ENCODE measurements at places on chromosomes 5 and 9. TPM values are rescaled to one million over a fixed set of nuclear protein-coding genes. Genes with fewer than 3 reads are reported as not detected.

GRCh38 chr9:107630156-107630555, 140.6 kb upstream of the KLF4 start:
- H3K4me3 ChIP-seq = no peak overlapping the region
- H3K36me3 ChIP-seq = no peaks in the 10 kb centered on the region
- no peak overlapping the region for H3K27ac ChIP-seq
- H3K4me1 ChIP-seq = no peaks in the 10 kb centered on the region

- no peaks in the 10 kb centered on the region for H3K4me1 ChIP-seq
- H3K4me3 ChIP-seq = no peak overlapping the region
- no peak for DNase-seq
- H3K36me3 ChIP-seq = no peaks in the 10 kb centered on the region
- H3K27me3 ChIP-seq = no peaks in the 10 kb centered on the region
Measured at GRCh38 chr9:22718653-22719052, 272.0 kb downstream of the DMRTA1 start.

Gene BTNL8
- not detected for total RNA-seq

GRCh38 chr5:163190283-163190682, 247.1 kb upstream of the CCNG1 start:
- no peak overlapping the region for H3K27ac ChIP-seq
- H3K4me1 ChIP-seq = no peaks in the 10 kb centered on the region
- no peaks in the 10 kb centered on the region for H3K36me3 ChIP-seq
- no peaks in the 10 kb centered on the region for H3K27me3 ChIP-seq
- no peak for DNase-seq

- peak overlapping the region; percentile 98 for H3K27ac ChIP-seq
- no peak overlapping the region for H3K4me3 ChIP-seq
- DNase-seq = no peak
- no peaks in the 10 kb centered on the region for H3K27me3 ChIP-seq
Measured at GRCh38 chr9:91176426-91176825, 185.3 kb downstream of the AUH start.

Gene SET
- total RNA-seq = 831 TPM

DNA sequence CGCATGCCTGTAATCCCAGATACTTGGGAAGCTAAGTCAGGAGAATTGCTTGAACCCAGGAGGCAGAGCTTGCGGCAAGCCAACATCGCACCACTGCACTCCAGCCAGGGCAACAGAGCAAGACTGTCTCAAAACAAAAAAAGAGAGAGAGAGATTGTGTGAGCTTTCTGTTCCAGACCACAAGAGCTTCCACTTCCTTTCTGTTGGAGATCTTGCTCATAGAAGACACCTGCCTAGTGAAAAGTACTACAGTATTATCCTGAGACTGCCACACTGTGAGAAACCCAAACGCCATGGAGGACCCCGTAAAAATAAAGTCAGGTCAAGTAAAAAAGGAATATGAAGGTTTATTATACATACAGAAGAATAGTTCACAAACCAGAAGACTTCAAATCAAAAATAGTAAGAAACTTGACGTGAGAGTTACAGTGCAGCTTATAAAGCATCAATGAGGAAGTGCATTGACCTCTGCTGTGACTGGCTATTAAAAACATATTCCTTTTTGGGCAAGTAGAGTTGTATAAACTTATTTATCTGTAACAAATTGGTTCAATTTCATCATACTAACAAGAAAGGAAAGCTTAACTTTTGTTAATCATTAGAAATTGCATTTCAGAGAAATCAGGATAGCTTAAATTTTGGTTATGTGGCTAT, 4.3 kb upstream of the EMB start:
- H3K4me1 ChIP-seq = peaks cover 50% of the 10 kb centered on the region
- H3K27ac ChIP-seq = peak overlapping the region; percentile 84
- no peaks in the 10 kb centered on the region for H3K27me3 ChIP-seq
- peak; percentile 83 for DNase-seq

Gene SLC45A2
- not detected for total RNA-seq

Gene NIM1K
- 0.97 TPM for total RNA-seq

GRCh38 chr5:135375040-135375793, 23.8 kb downstream of the MACROH2A1 start:
- peaks cover 74% of the 10 kb centered on the region for H3K36me3 ChIP-seq
- peaks cover 87% of the 10 kb centered on the region for H3K4me1 ChIP-seq
- peak overlapping the region; percentile 32 for H3K27ac ChIP-seq
- no peak overlapping the region for H3K4me3 ChIP-seq
- DNase-seq = no peak
- no peaks in the 10 kb centered on the region for H3K27me3 ChIP-seq

DNA sequence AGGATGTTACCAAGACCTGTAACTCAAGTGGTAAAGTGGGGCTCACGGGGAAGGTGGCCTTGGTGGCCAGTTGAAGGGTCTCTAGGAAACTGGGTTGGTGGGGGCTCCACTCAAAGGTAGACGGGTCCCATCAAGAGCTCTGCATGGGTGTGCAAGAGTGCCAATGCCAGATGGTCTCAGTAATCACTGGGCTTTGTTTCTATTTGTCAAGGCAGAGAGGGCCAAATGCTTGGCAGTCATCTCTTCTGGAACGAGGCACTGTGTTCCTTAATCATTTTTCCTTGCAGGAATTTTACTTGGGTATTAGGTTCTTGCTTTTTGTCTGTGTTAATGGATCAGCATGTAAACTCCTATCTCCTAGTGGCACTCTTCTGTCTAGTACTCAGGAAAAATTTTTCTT, 220.8 kb downstream of the DIRAS2 start:
- H3K27me3 ChIP-seq = peaks cover 5% of the 10 kb centered on the region
- H3K27ac ChIP-seq = no peak overlapping the region
- no peak overlapping the region for H3K4me3 ChIP-seq
- no peaks in the 10 kb centered on the region for H3K4me1 ChIP-seq
- no peaks in the 10 kb centered on the region for H3K36me3 ChIP-seq

DNA sequence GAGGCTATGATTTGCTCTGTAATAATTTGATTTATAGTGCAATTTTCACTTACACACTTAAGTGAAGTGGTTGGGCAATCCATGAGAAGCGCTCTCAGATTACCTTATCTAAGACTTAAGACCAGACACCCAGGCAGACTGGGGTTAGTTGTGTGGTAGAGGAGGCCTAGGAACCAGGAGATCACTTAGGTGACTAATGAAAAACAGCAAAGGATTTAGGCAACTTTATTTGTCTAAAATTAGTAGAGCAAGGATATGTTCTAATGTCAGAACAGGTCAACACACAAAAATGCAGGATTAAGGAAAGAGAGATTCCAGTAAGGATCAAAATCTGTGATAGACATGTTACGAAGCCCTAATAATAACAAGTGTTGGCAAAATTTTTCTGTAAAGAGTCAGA, 913.8 kb downstream of the TLE1 start:
- H3K4me1 ChIP-seq = no peaks in the 10 kb centered on the region
- H3K36me3 ChIP-seq = no peaks in the 10 kb centered on the region
- no peak overlapping the region for H3K4me3 ChIP-seq
- H3K27ac ChIP-seq = no peak overlapping the region
- no peaks in the 10 kb centered on the region for H3K27me3 ChIP-seq

GRCh38 chr5:33892620-33893137, 889 bp upstream of the ADAMTS12 start:
- no peak for DNase-seq
- no peak overlapping the region for H3K27ac ChIP-seq
- H3K4me3 ChIP-seq = no peak overlapping the region
- peaks cover 5% of the 10 kb centered on the region for H3K4me1 ChIP-seq
- no peaks in the 10 kb centered on the region for H3K36me3 ChIP-seq

- H3K4me3 ChIP-seq = peak overlapping the region; percentile 78
- DNase-seq = peak; percentile 68
- H3K36me3 ChIP-seq = peaks cover 29% of the 10 kb centered on the region
- peaks cover 67% of the 10 kb centered on the region for H3K4me1 ChIP-seq
- H3K27ac ChIP-seq = peak overlapping the region; percentile 99
- no peaks in the 10 kb centered on the region for H3K27me3 ChIP-seq
Measured at GRCh38 chr5:180808461-180809000, 5.9 kb upstream of the MGAT1 start.

DNA sequence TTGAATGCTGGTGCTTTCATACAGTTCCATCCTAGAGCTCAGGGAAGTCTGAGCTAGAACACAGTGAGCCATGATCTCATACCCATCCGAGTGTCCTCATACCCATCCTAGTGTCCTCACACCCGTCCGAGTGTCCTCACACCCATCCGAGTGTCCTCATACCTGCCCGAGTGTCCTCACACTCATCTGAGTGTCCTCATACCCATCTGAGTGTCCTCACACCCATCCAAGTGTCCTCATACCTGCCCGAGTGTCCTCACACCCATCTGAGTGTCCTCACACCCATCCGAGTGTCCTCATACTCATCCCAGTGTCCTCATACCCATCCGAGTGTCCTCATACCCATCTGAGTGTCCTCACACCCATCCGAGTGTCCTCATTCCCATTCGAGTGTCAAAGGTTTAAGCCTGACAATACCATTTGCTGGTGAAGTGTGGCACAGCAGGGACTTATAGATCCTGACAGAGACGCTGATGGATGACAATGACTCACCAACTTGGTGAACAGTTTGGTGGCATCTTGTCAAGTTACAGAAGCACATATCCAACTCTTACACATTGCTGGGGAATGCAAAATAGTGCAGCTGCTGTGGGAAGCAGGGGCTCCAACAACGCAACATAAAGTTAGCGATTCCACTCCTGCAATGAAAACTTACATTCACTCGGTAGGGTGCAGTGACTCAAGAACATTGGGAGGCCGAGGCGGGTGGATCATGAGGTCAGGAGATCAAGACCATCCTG, 77.0 kb upstream of the COL5A1 start:
- H3K4me1 ChIP-seq = peaks cover 3% of the 10 kb centered on the region
- no peaks in the 10 kb centered on the region for H3K36me3 ChIP-seq
- H3K27me3 ChIP-seq = peaks cover 2% of the 10 kb centered on the region
- DNase-seq = no peak

Gene FAM78A
- total RNA-seq = 51.6 TPM

Gene DOK3
- 5.2 TPM for total RNA-seq

- H3K36me3 ChIP-seq = peaks cover 3% of the 10 kb centered on the region
- no peak within 1 kb of the TSS for H3K4me3 ChIP-seq
Measured at GRCh38 chr9:136796238-136796774, at the start of gene CCDC183. CCDC183 (plus strand) TSS chr9:136796338; CDS start chr9:136796398, 60 bp downstream.

Gene FBP2
- not detected for total RNA-seq

DNA sequence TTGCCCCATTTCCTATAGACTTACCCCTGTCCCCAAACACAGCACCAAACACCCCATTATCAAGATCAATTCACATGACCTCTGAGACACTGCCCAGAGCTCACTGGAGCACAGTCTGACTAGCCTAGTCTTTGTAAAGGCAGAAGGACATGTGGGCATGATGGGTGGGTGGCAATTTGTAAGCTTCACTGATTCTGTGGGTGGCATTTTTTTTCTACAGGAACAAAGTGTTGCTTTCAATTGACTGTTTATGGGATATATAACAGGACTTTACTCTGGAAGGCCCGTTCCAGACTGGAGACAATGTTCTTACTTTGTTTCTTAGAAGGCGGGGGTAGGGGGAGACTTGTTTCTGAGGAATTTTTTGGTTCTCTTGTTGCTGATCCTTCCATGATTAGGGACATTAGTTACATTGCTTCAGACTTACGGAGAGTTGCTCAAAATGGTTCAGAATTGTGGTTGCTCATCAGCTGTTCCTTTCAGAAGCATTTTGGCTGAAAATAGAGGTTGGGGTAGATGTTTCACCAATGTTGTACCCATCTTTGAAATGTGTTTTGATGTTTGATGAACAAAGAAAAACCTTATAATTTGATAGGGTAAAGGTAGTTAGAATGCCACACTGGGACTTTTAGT, 20.2 kb downstream of the NNT start:
- H3K4me3 ChIP-seq = no peak overlapping the region
- peaks cover 5% of the 10 kb centered on the region for H3K4me1 ChIP-seq
- H3K27ac ChIP-seq = no peak overlapping the region
- no peak for DNase-seq

GRCh38 chr5:145872486-145872885, 328 bp downstream of the GRXCR2 start:
- no peak overlapping the region for H3K27ac ChIP-seq
- no peaks in the 10 kb centered on the region for H3K27me3 ChIP-seq
- DNase-seq = no peak
- H3K4me3 ChIP-seq = no peak overlapping the region
- H3K36me3 ChIP-seq = no peaks in the 10 kb centered on the region

Gene PCDHB4
- total RNA-seq = not detected

Gene PARP8
- 20.9 TPM for total RNA-seq

DNA sequence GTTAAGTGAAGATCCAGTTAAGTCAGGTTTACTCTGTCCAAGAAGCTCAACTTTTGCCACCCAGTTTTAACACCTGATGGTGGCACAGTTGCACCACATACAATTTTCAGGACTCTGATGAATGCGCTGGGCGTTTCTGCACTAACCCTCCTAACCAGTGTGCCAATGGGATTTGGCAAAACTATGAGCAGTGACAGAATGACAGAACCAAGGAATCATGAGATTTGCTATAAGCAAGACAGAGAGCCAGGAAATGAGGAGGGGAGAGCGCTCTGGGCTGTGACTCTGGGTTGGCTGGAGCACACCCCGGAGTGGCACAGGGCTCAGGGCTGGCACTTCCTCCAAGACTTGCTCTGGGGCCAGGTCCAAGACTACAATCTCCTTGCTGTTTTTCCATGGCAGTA, 84.1 kb downstream of the SH3PXD2B start:
- H3K27ac ChIP-seq = no peak overlapping the region
- no peaks in the 10 kb centered on the region for H3K4me1 ChIP-seq
- DNase-seq = no peak

- H3K27me3 ChIP-seq = no peaks in the 10 kb centered on the region
- H3K27ac ChIP-seq = no peak overlapping the region
- no peaks in the 10 kb centered on the region for H3K4me1 ChIP-seq
- no peak for DNase-seq
- no peaks in the 10 kb centered on the region for H3K36me3 ChIP-seq
Measured at GRCh38 chr5:41156739-41157138, 56.6 kb downstream of the C6 start.

DNA sequence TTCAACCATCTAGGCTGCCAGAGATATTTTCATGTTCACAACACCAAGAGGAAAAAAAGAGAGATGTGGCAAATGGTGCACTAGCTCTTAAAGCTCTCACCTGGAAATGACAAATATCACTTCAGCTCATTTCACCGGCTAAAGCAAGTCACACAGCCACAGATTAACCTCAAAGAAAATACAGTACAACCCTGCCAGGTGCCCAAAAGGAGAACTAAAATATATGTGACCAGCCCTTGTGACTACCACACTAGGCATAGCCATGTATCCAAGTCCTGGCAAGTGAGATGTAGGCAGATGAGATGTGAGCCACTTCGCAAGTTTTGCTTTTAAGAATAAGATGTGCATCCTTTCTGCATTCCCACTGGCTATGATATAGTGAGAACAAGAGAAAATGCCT, 41.4 kb downstream of the AGTPBP1 start:
- no peak overlapping the region for H3K4me3 ChIP-seq
- no peaks in the 10 kb centered on the region for H3K27me3 ChIP-seq
- H3K36me3 ChIP-seq = no peaks in the 10 kb centered on the region
- no peak overlapping the region for H3K27ac ChIP-seq

- H3K36me3 ChIP-seq = no peaks in the 10 kb centered on the region
- H3K27me3 ChIP-seq = no peaks in the 10 kb centered on the region
- DNase-seq = peak; percentile 65
- H3K4me3 ChIP-seq = no peak overlapping the region
Measured at GRCh38 chr9:129328355-129329042, 150.4 kb upstream of the IER5L start.

- no peak overlapping the region for H3K27ac ChIP-seq
- no peaks in the 10 kb centered on the region for H3K36me3 ChIP-seq
- H3K27me3 ChIP-seq = no peaks in the 10 kb centered on the region
- no peak overlapping the region for H3K4me3 ChIP-seq
- no peak for DNase-seq
Measured at GRCh38 chr5:31161781-31162181, 31.7 kb upstream of the CDH6 start.

Gene PAEP
- total RNA-seq = not detected

Measured in activated CD4-positive, alpha-beta T cell treated with anti-CD3 and anti-CD28 coated beads, Interleukin-2, amount 10 ng/mL, durations not matched to agents 24 days and 14 days (primary cell).